Thoracic aorta (tissue), 2 donors: ENCODE measurements at places on chromosomes 2 and 18.

DNA sequence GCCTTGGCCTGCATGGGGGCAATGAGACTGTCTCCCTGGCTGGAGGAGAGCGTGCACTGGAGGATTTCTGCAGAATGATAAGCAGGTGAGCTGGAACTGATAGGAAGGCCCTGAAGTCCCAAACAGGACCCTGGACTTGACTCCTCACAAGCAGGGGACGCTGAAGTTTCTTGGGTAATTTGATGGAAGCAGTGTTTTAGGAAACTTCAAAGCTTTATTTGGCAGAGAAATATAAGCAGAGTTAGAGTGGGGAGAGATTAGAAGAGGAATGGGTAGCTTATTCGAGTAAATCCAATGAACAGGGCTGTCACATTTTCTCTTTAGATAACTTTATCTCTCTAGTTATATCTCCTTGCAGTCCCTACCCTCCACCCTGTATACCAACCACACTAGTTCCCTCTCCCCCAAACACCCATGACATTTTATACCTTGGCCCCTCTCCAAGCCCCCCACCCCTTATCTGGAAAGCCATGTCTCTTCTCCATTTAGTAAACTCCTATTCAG, 73.6 kb upstream of the IGFBP5 start:
- DNase-seq = no peak

- DNase-seq = no peak
Observed at GRCh38 chr2:20349513-20349921, 1.1 kb downstream of the PUM2 start.

DNA sequence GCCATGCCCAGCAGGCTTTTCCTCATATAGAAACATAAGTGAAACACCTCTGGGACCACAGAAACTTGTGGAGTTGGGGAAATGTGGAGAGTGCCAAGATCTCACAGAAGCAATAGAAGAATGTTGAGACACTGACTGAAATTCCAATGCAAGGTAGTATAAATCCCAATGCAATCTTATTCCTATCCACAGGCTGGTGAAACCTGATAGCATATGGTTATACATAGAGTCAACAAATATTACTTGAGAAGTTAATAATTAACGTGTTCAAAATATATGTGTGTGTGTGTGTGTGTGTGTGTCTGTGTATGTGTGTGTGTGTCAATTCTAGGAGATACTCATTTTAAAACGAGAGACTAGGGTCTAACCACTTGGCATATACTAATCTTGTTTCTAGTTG, 776.8 kb upstream of the ACVR2A start:
- no peak for DNase-seq

DNA sequence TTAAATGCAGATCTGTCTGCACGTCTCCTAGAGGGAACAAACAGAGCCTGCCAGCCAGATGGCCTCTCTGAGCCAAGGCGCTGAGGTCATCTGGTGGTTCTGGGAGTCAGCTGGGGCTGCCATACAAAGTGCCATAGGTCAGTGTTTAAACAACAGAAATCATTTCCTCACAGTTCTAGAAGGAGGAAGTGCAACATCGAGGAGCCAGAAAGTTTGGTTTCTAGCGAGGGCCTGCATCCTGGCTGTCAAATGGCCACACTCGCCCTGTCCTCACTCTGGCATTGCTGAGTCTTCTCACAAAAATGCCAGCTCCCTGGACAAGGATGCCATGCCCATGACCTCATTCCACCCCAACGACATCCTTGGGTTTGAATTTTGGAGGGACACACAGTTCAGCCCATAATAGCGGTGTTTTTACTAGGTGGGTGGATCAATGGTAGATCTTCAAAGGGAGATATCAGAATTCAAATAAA, 59.6 kb downstream of the MYT1L start:
- DNase-seq = no peak

GRCh38 chr18:35603528-35603927, 22.0 kb downstream of the GALNT1 start:
- DNase-seq = no peak

- DNase-seq = no peak
Observed at GRCh38 chr2:240369335-240369734, 66.1 kb upstream of the GPC1 start.

DNA sequence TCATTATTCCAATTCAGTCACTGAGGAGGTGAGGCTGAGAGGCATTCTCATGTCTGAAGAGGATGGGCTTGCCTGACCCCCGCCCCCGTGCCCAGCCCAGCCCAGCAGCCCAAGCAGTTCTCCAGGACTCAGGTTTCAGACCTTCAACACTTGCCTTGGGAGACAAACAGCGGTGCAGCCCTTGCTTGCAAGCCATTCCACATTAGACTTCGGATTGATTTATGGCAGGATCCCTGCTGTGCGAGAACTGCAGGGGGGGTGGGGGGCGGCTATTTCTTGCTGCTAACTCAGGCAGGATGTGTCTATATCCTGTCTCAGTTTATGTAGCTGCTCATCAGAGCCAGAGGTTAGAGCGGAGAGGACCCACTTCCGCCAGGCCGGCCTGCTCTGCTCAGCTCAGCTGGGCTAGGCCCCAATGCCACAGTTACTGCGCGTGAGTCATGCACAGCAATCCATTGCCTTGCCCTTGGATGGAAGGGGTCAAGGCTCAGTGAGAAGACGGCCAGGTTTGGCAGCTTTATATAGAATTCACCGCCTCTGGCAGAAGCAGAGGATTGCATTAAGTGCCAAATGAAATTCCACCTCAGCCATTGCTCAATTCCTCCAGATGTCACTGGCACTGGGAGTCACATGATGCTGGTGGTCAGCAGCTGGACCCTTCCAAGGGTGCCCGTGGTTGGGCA, 1.8 kb downstream of the GYPC start:
- DNase-seq = peak; percentile 61

- no peak for DNase-seq
Observed at GRCh38 chr2:119744335-119744939, 15.3 kb upstream of the PTPN4 start.

DNA sequence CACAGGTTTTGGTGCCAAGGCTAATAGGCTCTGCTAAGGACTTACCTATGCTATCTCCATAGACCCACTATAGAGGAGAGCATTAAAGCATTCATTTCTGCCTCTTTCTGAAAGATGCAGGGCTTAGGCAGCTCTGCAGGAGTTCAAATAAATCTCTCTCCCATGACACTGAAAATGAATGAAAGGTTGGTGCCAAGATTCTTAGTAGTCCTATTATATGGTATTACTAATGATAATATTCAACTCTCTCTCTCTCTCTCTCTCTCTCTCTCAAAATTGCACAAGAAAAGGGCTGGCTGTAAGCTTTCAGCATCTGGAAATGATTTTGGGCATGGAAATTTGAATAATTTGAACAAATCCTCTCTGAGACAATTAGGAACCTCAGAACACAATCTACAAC, 433.7 kb downstream of the MBD2 start:
- DNase-seq = no peak

DNA sequence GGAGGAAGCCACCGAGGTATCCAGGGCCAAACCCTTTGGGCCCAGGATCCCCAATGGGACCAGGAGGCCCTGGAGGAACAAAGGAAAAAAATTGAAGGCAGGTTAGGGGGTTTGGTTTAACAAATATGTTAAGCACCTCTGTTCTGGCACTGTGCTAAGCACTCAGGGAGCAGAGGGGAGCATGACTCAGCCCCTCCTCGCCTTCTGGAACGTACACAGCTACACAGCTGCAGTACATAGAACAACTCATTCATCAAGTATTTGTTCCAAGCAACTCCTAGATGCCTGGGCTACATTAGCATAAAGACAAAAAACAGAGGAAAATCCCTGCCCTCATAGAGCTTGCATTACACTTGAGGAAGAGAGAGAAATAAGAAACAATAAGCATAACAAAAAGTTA, 153.6 kb downstream of the COL4A4 start:
- no peak for DNase-seq

DNA sequence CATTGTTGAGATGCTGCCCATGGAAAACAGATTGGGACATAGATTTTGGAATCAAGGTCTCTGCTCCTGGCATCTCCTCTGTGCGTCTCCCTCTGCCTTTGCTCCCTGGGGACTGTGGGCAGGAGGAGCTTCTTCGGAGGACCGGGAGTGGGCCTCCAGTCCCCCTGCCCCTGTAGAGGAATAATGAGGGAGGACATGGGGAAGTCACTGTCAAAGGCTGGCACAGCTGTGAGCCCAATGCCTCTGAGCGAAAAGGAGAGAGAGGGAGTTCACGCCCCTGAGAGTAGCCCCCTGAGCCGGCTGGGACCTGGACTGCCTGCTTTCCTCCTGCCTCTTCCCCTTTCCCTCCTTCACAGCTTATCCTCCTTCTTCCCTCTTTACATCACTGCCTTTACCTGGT, 195.0 kb downstream of the LOXHD1 start:
- no peak for DNase-seq

GRCh38 chr2:222955008-222955407, 94.2 kb downstream of the ACSL3 start:
- no peak for DNase-seq

- no peak for DNase-seq
Observed at GRCh38 chr18:3389977-3390376, 60.0 kb upstream of the TGIF1 start.

- DNase-seq = no peak
Observed at GRCh38 chr2:197191940-197192322, 118.6 kb downstream of the ANKRD44 start.

DNA sequence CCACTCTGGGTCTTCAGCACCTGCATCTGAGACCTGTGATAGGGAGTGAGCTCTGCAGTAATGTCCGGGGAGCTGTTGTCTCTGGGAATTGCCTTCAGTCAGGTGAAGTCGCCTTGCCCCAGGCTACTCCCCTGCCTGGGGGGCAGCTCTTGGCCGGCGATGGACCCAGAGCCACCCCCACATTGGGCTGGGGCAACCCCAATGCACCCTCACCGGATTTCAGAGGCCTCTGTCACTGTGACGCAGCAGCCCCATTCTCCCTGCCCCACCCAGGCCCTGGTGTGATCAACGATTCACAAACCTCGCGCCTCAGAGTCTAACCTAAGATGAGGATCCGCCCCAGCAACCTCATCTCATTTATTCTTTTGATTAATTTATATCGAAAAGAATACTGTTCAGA, 303.6 kb downstream of the NDUFA10 start:
- DNase-seq = no peak
